Testis (tissue), 5 donors: ENCODE measurements at places on chromosomes 7 and 10. TPM values are rescaled to one million over a fixed set of nuclear protein-coding genes. Genes with fewer than 3 reads are reported as not detected.

DNA sequence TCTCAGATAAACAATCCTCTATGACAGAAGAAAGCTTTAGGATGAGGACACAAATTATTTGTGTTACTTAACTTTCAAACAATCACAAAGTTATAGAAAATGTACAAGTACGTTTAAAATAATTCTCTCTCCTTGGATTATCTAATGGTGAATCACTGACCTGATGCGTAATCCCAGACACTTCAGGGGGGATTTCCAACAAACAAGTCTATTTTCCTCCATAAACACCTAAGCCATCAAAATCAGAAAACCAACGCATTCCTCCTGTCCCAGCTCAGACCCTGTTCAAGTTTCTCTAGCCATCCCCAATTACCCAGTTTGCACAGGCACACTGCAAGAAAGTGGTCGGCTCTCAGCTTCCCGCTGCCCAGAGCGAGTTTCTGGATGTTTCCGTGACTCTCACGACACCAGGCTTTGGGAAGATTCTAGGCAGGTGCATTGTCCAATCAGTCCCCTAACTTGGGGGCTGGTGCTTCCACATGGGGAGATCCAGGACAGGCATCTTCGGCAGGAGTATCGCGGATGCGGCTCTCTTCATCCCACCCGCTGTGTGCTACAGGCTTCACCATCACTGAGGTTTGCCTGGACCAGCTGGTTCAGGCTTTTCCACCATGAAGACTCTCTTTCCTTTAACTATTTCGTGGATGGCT, 200.0 kb downstream of the ZMYND11 start:
- no peaks in the 10 kb centered on the region for H3K36me3 ChIP-seq
- DNase-seq = no peak
- no peaks in the 10 kb centered on the region for H3K4me1 ChIP-seq
- H3K27ac ChIP-seq = no peak overlapping the region
- H3K4me3 ChIP-seq = no peak overlapping the region

- H3K27me3 ChIP-seq = no peaks in the 10 kb centered on the region
- H3K4me3 ChIP-seq = no peak overlapping the region
- H3K27ac ChIP-seq = no peak overlapping the region
- no peaks in the 10 kb centered on the region for H3K36me3 ChIP-seq
- no peaks in the 10 kb centered on the region for H3K4me1 ChIP-seq
These were observed 82.1 kb downstream of the NEUROD6 start for GRCh38 chr7:31258391-31258790.

- no peak overlapping the region for H3K4me3 ChIP-seq
- H3K27ac ChIP-seq = no peak overlapping the region
- no peaks in the 10 kb centered on the region for H3K27me3 ChIP-seq
- no peak for DNase-seq
- H3K4me1 ChIP-seq = no peaks in the 10 kb centered on the region
- no peaks in the 10 kb centered on the region for H3K36me3 ChIP-seq
These were observed 21.7 kb downstream of the RSU1 start for GRCh38 chr10:16795410-16796073.

GRCh38 chr10:25875556-25876165, 58.4 kb upstream of the MYO3A start:
- no peak overlapping the region for H3K4me3 ChIP-seq
- no peaks in the 10 kb centered on the region for H3K36me3 ChIP-seq
- no peaks in the 10 kb centered on the region for H3K27me3 ChIP-seq
- DNase-seq = peak; percentile 93
- H3K27ac ChIP-seq = no peak overlapping the region
- no peaks in the 10 kb centered on the region for H3K4me1 ChIP-seq

GRCh38 chr7:51121036-51121790, 195.4 kb downstream of the COBL start:
- no peaks in the 10 kb centered on the region for H3K36me3 ChIP-seq
- DNase-seq = no peak
- no peaks in the 10 kb centered on the region for H3K27me3 ChIP-seq
- no peak overlapping the region for H3K4me3 ChIP-seq

DNA sequence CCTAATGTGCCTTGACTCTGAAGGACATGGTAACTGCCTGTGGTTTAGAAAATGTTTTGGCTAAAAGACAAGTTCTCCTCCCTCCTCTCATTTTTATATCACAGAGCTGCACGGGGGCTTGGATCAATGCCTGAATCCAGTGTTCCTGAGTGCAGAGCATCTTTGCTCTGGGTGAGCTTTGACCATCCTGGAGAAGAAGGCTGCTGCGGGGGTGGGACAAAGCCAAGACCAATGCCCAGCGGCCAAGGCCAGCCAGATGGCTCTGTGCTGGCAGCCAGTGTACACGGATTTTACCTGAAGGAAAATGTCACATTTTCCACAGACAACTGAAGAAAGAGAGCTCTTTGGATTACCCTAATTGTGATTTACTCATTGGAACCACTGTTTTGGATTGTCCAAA, 102.0 kb upstream of the TARP start:
- no peak overlapping the region for H3K27ac ChIP-seq
- DNase-seq = no peak
- no peak overlapping the region for H3K4me3 ChIP-seq
- H3K36me3 ChIP-seq = no peaks in the 10 kb centered on the region
- no peaks in the 10 kb centered on the region for H3K4me1 ChIP-seq

ABCB1 gene
- 8.6 TPM for total RNA-seq

- no peak for DNase-seq
- H3K27ac ChIP-seq = no peak overlapping the region
- H3K36me3 ChIP-seq = no peaks in the 10 kb centered on the region
- no peaks in the 10 kb centered on the region for H3K27me3 ChIP-seq
These were observed 20.7 kb downstream of the AVL9 start for GRCh38 chr7:32515890-32516550.

DNA sequence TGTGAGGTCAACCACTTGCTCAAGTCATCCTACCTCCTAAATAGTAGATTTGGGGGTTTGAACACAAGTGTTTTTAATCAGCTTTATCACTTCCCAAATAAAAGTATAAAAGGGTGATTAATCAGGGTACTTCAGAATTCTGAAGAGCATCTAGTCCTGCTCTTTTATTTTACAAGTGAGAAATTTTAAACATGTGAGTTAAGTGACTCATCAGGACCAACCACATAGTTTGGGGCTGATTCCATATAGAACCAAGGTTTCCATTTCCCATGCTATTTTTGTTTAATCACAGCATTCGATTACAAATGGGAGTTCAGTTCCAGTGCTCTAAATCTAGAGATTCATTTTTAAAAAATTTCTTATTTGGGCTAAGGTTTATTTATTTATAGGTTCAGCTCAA, 113.4 kb downstream of the GPR158 start:
- no peaks in the 10 kb centered on the region for H3K4me1 ChIP-seq
- no peak for DNase-seq

LOXL4 gene
- 18.9 TPM for total RNA-seq

GRCh38 chr10:69901628-69902505, 100.2 kb downstream of the COL13A1 start:
- no peaks in the 10 kb centered on the region for H3K27me3 ChIP-seq
- H3K4me1 ChIP-seq = no peaks in the 10 kb centered on the region
- peak; percentile 66 for DNase-seq
- H3K4me3 ChIP-seq = no peak overlapping the region

GRCh38 chr7:114924038-114924712, 2.3 kb downstream of the MDFIC start:
- no peak overlapping the region for H3K4me3 ChIP-seq
- no peak for DNase-seq
- peaks cover 3% of the 10 kb centered on the region for H3K4me1 ChIP-seq
- H3K27ac ChIP-seq = no peak overlapping the region

DNA sequence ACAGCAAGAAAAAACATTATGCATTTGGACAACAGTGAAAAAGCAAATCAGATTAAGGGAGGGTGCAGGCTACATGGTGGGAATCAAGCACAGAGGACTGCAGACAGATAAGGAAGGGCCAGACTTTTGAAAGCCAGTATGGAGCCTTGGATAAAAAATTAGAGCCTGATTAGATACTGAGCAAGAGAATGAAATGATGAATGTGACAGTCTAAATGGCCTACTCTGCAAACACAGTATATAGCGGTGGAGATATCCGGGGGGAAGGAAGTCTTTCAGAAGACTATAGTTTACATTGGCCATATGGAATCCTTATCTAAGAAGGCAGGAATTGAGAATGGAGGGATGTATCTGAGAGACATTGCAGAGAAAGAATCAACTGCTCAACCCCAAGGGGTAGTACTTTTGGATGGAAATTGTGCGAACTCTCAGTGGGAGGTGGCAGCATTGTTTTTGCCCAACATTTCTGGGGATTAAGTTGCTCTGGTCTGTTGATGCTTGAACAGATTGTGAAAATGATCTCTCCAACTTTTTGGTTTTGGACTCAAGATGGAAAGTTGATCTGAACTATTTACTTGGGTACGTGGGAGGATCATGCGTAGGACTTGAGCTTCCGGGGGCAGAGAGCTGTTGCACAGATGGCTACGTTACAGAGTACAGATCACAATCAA, 39.4 kb upstream of the CHCHD3 start:
- no peaks in the 10 kb centered on the region for H3K27me3 ChIP-seq
- H3K27ac ChIP-seq = no peak overlapping the region
- H3K36me3 ChIP-seq = no peaks in the 10 kb centered on the region
- no peak for DNase-seq

LFNG gene
- 34.1 TPM for total RNA-seq

ADAM22 gene
- total RNA-seq = 4.4 TPM

PNLIPRP3 gene
- not detected for total RNA-seq

DNA sequence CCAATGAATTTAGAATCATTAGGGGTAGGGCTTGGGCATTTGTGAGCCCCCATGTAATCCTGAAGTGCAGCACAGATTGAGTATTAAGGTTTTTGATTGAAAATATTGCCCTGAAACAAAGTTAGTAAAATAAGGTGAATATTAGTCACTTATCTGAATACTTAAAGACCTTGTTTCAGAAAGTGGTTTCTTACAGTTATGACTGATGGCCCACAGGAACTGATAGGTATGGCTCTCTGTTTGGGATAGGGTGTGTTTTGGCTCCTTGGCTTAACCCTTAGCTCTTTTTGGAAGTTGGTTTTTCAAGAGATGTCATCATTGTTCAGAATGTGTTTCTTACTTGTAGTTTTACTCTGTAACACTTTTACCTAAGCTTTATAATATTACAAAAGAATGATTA, 34.8 kb downstream of the MDFIC start:
- no peak overlapping the region for H3K4me3 ChIP-seq
- no peaks in the 10 kb centered on the region for H3K36me3 ChIP-seq
- no peaks in the 10 kb centered on the region for H3K27me3 ChIP-seq
- DNase-seq = no peak

DNA sequence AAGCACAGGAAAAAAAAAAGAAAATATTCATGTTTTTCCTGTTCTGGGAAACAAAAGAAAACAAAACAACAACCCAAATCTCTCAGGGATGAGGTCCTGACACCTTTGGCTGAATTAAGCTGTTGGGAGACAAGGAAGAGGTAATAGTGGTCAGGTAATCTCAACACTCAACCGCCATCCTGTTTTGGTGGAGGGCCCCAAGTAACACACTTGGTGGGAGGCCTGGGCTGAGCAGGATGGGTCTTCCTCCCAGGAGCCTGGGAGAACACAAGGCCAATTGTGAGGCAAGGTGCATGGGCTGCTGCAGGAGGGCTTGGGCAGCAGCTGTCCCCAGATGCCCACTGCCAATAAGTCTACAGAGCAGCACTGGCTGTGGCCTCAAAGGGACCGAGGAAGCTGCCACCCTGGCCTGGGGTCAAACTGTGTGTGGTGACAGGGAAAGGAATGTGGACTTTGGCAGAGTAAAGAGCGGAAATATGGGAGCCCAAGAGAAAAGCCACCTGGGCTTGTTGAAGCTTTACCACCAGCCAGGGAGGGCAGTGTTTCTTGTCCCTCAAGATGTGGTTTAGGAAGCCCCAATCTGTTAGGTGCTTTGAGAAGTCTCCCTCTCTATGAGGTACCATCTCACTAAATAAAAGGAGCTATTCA, 93.5 kb upstream of the SLC25A13 start:
- H3K4me3 ChIP-seq = no peak overlapping the region
- H3K27me3 ChIP-seq = no peaks in the 10 kb centered on the region
- no peaks in the 10 kb centered on the region for H3K36me3 ChIP-seq
- no peak for DNase-seq

DNA sequence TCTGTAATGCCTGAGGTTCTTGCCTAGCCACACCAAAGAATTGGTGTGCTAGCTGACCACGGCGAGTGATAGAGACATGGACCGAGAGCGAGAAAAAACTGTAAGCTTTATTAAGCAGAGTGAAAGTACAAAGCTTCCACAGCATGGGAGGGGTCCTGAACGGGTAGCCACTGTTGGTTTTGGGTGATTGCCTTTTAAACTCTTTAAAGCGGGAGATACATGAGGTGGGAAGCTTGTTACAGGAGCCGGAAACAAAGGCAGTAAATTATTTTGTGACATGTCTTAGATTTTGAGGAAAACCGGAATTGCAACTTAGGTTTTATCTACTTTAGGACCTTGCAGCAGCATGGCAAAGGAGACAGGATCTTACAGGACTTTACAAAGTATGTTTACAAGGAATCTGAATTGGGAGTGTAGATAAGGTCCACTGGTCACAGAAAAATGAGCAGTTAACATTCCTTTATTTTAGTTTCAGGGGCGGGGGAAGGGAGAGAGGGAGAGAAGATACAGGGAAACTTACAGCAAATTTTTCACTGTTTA, 252.7 kb upstream of the MBL2 start:
- H3K4me1 ChIP-seq = no peaks in the 10 kb centered on the region
- no peaks in the 10 kb centered on the region for H3K27me3 ChIP-seq
- no peak for DNase-seq
- no peaks in the 10 kb centered on the region for H3K36me3 ChIP-seq
- peak overlapping the region; percentile 43 for H3K4me3 ChIP-seq

ABCA13 gene
- total RNA-seq = 4.3 TPM

SLC13A4 gene
- total RNA-seq = 33.0 TPM

GRCh38 chr7:88759230-88760135, at the start of gene ZNF804B:
Gene ZNF804B, plus strand, starts transcription at chr7:88759700. Its CDS starts 277 bp downstream, at chr7:88759977.
- peaks cover 8% of the 10 kb centered on the region for H3K4me1 ChIP-seq
- no peaks in the 10 kb centered on the region for H3K36me3 ChIP-seq
- H3K27ac ChIP-seq = no peak within 1 kb of the TSS
- H3K27me3 ChIP-seq = no peaks in the 10 kb centered on the region
- DNase-seq = peak; percentile 20

GRCh38 chr10:117530791-117531190, 11.8 kb upstream of the EMX2 start:
- H3K4me3 ChIP-seq = no peak overlapping the region
- no peaks in the 10 kb centered on the region for H3K36me3 ChIP-seq
- no peak overlapping the region for H3K27ac ChIP-seq

DNA sequence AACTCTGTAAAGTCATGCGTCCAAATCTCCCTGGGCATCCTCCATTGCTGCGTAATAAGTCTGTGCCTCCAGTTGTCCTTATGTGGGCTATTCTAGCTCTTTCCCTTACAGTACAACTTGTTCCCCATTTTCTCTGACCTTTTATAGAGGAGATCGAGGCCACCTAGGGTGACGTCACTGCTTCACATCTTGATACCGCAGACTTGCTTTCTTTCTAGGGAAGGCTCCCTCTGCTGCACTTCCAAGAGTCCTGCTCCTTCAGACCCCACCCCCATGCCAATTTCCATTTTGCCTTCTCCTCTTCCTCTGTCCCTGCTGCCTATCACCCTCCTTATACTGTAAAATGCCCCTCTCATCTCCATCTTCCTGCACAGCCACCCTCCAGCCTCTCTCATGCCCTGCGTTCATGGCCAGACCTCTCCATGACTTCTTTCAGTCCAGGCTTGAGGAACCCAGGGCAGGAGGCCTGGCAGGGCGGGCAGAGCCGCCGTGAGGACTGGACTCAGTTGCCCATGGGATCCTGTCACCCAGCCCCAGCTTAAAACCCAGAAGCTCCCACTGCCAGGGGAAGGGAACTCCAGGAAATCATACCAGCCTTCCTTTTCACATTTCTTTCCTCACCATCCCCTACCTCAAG, 57.5 kb downstream of the CAMK1D start:
- DNase-seq = peak; percentile 47
- H3K4me3 ChIP-seq = no peak overlapping the region
- no peaks in the 10 kb centered on the region for H3K27me3 ChIP-seq
- H3K36me3 ChIP-seq = no peaks in the 10 kb centered on the region

GRCh38 chr10:52488606-52489485, 174.8 kb downstream of the DKK1 start:
- no peak overlapping the region for H3K4me3 ChIP-seq
- H3K27me3 ChIP-seq = peaks cover 3% of the 10 kb centered on the region
